T-helper 1 cell (primary cell): ENCODE measurements at places on chromosomes 6 and 20.

DNA sequence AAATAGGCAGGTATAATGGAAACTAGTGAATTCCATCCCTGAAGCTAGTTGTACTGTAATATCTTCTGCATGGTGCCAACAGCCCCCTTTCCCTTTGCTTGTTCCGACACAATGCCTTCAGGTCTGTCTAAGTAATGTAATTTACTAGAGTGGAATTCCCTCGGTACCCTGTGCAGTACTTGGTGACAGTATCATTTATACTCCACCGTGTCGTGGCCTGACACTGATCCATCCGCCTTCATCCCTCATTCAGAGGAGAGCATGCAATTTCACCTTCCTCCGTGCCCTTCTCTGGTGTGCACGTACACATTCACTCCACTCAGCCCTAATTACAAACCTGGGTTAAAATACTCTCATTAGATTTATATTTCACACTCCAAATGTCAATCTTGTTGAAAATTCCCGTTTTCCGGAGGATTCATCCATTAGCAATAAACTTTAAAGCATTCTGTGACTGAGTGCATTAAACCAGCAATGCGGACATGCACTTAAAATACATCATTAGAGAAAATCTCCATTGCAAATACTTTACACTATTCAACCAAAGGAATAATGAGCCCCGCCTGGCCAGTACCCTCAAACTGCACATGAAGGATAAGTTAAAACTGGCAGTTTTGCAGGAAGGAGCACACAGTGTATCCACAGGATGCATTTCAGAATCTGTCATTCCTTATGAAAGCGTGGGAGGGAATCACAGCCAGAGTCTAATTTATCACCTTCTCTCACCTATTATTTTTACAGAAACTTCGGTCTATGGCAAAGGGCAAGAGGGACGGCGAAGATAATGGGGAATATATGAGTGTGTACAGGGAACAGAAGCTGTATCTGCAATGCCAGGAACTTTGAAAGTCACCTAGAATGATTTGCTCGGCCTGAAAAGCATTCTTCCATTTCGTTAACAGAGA, 182.5 kb downstream of the GJA10 start:
- no peak for DNase-seq

DNA sequence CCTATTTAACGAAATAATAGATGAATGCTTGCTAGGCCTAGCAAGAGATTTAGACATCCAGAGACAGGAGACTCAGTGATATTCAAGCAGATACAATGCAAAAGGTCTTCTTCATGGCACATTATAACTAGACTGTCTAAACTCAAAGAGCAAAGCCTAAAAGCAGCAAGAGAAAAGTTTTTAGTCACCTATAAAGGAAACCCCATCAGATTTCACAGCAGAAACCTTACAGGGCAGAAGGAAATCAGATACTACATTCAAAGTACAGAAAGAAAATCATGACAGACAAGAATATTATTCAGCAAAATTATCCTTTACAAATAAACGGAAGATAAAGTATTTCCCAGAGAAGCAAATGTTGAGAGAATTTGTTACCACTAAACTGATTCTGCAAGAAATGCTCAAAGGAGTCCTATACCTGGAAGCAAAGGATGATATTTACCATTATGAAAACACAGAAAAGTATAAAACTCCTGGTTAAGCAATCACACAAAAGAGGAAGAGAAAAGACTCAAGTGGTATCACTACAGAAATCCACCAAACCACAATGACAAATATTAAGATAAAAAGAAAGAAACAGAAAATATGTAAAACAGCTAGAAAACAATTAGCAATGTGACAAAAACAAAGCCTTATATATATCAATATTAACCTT, 333.7 kb downstream of the MEI4 start:
- no peak for DNase-seq

DNA sequence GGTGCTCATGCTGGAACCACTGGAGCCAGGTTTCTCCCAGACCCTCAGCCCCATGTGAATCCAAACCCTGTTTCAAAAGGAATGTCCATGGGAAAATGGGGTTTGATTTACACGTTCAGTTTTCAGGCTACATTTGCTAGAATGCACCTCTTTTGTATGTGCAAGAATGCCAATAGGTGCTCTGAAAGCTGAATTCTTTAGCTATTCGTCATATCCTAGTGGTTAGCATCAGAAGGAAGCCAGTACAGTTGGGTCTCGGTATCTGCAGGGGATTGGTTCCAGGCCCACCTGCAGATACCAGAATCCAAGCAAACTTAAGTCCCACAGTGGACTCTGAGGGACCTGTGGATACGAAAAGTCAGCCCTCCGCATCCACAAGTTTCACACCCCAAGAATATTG, 93.4 kb downstream of the UST start:
- DNase-seq, result no peak

DNA sequence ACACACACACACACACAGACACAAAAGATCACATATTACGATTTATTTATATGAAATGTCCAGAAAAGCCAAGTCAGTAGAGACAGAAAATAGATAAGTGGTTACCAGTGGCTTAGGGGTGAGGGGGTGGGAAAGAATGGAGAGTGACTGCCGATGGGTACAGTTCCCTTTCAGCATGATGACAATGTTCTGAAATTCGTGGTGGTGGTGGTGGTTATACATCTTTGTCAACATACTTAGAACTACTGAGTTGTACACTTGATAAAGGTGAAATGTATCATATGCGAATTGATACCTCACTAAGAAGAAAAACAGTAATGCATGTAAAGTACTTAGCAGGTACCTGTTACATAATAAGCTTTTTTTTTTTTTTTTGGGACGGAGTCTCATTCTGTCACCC, 124.3 kb downstream of the SCAF8 start:
- no peak for DNase-seq

GRCh38 chr6:31172973-31173384, 2.5 kb upstream of the POU5F1 start:
- DNase-seq, result no peak

- DNase-seq, result no peak
These were observed 29.0 kb downstream of the NEDD9 start for GRCh38 chr6:11203306-11204004.

GRCh38 chr6:56649053-56649769, 6.5 kb upstream of the DST start:
- DNase-seq, result no peak

- DNase-seq, result no peak
These were observed 252.9 kb upstream of the NRSN1 start for GRCh38 chr6:23873161-23873560.

DNA sequence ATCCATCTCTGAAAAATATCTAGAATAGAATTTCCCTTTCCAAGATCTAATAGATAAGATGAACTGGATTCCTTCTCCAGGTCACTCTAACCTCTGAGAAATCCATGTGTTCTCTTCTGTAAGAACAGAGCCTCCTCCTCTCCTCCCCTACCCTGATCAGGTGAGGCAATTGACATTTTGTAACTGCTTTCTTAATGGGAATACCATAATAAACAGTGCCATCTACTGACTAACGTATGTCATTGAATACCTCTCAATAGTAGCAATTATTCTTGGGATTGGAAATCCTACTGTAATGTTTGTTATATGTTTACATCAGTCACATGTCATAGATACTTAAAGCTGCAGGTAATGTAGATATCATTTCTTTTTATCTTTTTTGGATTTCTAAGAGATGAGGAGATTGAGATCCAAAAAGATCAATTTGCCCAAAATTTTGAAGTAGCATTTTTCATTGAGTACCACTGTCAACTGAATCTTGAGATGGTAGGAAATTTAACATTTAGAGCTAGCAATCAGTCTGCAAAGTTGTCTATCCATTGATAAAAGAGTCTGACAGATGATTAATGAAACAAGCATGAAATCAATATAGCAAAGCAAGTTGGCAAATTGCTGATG, 365.8 kb upstream of the HSF2 start:
- DNase-seq, result no peak

DNA sequence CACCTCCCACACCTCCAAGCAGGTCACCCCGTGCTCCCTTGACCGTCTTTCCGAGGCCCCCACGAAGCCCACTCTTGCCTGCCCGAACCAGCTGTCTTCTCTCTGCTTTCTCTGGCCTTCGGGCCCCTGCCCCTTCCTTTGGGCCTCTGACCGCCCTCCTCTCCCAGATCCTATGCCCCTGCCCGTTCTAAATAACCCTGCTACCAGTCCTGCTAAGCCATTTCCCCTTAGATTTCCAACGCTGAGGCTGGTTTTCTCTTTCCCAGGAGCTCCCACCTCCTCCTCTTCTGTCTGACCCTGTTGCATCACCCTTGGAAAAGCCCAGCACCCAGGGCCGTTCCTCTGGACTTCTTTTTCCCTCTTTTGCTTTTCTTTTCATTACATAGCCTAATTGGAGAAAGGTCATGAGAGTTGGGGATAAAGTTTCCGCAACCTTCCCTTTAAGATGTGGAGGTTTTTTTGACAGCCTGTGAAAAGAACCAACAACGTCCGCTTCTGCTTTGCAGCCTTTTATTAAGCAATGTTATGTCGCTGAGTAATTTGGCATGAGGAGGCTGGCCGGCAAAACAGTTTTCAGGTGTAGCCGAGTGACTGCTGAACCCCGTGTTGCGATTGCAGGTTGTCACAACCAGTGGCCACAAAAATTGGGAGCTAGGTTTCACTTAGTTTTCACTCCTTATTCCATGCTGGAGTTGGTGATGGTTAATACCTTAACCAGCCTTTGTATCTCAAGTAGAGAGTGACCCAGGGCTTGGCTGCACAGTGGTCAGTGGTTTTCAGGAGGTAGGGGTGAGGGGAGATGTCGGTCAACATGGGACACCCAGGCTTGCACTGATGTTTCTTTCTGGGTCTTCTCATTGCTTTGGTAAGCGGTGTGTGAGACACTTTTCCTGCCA, 970 bp downstream of the BLTP3A start:
- no peak for DNase-seq

GRCh38 chr20:55456316-55456940, 548.9 kb downstream of the CBLN4 start:
- no peak for DNase-seq

DNA sequence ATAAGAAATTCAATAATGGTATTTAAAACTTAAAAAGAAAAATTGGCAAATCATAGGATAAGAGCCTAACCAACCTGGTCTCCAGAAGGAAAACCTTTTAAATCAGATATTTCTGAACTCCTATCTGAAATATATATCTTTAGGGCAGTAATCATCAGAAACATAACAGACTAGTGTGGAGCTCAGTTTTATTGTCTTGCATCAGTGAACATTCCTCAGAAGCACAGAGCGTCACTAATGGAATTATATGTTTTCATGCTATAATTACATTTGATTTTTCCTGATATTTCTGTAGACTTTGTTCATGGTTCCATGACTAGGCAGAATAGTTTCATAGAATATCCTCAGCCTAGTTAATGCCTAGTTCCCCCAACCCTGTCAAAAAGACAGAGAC, 262.2 kb downstream of the EYA4 start:
- no peak for DNase-seq

GRCh38 chr20:46464451-46464850, 48.9 kb downstream of the ZNF334 start:
- DNase-seq, result no peak

- no peak for DNase-seq
These were observed 176.3 kb downstream of the KCNQ5 start for GRCh38 chr6:72798196-72798595.

GRCh38 chr6:155327326-155328073, 13.2 kb upstream of the TFB1M start:
- DNase-seq, result peak; percentile 53

GRCh38 chr20:2118783-2119182, 17.2 kb downstream of the STK35 start:
- DNase-seq, result no peak

- DNase-seq, result no peak
These were observed 557.2 kb upstream of the JAG1 start for GRCh38 chr20:11230999-11231398.

GRCh38 chr6:167731731-167732422, 94.8 kb upstream of the AFDN start:
- no peak for DNase-seq

GRCh38 chr6:135084001-135084915, 29.6 kb upstream of the HBS1L start:
- no peak for DNase-seq

DNA sequence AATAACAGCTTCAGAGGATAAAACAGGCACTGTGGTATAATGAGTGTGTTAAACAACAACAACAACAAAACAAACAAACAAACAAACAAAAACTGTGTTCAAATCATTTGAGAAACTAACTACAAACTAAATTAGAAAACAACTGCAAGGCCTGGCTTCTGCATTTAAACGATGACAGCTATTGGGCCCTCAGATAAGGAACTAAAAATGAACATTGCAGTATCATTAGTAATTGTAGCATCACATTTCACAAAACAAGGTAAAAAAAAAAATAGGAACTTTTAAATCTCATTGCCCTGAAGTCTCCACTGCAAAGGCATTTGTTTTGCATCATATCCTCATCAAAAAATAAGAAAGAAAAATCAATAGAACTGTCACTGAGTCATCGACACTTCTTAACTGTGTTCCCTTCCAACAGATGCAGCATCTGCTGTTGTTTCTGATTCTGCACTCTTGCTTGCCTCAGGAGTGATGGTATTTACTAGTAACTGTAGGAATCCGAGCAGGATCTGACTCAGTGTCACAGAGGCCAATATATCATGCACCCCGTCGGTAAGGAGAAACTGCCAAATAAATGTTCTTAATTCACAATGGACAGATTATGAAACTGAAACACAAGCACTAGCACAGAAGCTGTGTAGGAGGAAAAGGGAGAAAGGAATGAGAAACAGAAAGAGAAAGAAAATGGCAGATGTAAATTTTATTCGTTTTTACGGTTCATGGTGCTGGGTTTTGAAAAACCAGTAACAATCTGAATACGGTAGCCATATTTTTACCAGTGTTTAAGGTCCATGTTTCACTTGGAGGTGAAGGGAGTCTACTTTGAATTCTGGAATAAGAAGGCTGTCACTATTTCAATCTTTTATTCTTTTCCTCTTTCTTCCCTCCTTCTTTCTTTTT, 365.7 kb upstream of the EPHA7 start:
- no peak for DNase-seq

GRCh38 chr20:16158976-16159286, 414.3 kb downstream of the KIF16B start:
- DNase-seq, result no peak

- DNase-seq, result no peak
These were observed 152.2 kb downstream of the TRIM27 start for GRCh38 chr6:28771401-28772267.

DNA sequence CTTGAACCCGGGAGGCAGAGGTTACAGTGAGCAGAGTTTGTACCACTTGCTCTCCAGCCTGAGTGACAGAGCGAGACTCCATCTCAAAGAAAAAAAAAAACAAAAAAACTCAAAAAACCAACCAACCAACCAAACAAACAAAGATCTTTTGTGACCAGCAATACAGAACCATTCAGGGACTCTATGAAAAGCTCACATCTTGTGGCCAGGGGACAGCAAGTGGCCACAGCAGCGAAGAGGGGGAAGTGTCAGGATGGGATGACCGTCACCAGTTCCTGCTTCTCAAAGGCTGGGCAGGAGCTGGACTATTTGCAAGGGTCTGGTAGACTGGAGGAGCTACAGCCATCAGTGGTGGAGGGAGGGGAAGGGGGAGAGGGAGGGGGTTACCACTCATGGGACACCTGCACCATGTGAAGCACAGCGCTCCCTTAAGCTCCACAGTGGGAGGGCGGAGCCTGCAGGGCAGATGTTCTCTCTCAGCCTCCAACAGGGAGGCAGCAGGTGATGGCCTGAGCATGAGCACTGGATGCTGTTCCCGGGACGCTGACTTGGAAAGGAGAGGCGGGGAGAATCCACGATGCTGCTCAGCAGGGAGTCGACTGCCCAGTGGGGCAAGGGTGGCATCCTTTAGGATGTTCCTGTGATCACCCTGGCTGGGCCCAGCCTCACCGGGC, 19.7 kb upstream of the ULBP3 start:
- DNase-seq, result no peak
